Smooth muscle cell of the coronary artery (primary cell): ENCODE measurements at places on chromosomes 6 and 20. TPM values are rescaled to one million over a fixed set of nuclear protein-coding genes. Genes with fewer than 3 reads are reported as not detected.

Gene MYB
- 3.8 TPM in 1 of 2 replicates, not detected in the other for total RNA-seq

Gene CDSN
- not detected in 2 replicates for total RNA-seq

Gene MOCS1
- 11.3 and 17.4 TPM in 2 replicates for total RNA-seq

Gene LGSN
- total RNA-seq: not detected in 2 replicates

Gene C6orf132
- 0.12 and 0.75 TPM in 2 replicates for total RNA-seq

Gene DACT2
- 0.15 and 0.82 TPM in 2 replicates for total RNA-seq

Gene TGM3
- total RNA-seq: not detected in 2 replicates

Gene RSPH9
- total RNA-seq: 0.45 and 0.94 TPM in 2 replicates

Gene CLDN20
- total RNA-seq: not detected in 2 replicates

Gene MDFI
- total RNA-seq: 0.23 and 5.8 TPM in 2 replicates

Gene DSP
- 1.8 and 41.5 TPM in 2 replicates for total RNA-seq

Gene BFSP1
- total RNA-seq: 0.35 and 2.5 TPM in 2 replicates

Gene VWA7
- total RNA-seq: 0.15 and 0.23 TPM in 2 replicates

Gene TUBE1
- total RNA-seq: 14.5 and 23.0 TPM in 2 replicates

Gene GABRR1
- not detected in 2 replicates for total RNA-seq

Gene SYCP2
- total RNA-seq: 0.45 and 0.70 TPM in 2 replicates

Gene MYH7B
- total RNA-seq: under 0.01 and 0.47 TPM in 2 replicates

Gene FABP7
- not detected in 2 replicates for total RNA-seq

Gene TMEM74B
- total RNA-seq: not detected in 2 replicates

Gene OOEP
- total RNA-seq: not detected in 2 replicates

Gene ATP6V1G2
- 2.6 and 6.0 TPM in 2 replicates for total RNA-seq

Gene SLC22A7
- not detected in 2 replicates for total RNA-seq

Gene ARMH2
- not detected in 2 replicates for total RNA-seq

Gene RBPJL
- total RNA-seq: not detected in 2 replicates

Gene MLN
- total RNA-seq: not detected in 2 replicates

Gene RIPOR3
- 1.1 and 23.1 TPM in 2 replicates for total RNA-seq

Gene POM121L2
- not detected in 2 replicates for total RNA-seq

Gene SLCO4A1
- 0.35 TPM in 1 of 2 replicates, not detected in the other for total RNA-seq

Gene HLA-DRB1
- 0.12 TPM in 1 of 2 replicates, not detected in the other for total RNA-seq

Gene SLC12A5
- under 0.01 TPM in 1 of 2 replicates, not detected in the other for total RNA-seq

Gene MAPK14
- total RNA-seq: 35.0 and 63.9 TPM in 2 replicates

Gene PDYN
- total RNA-seq: not detected in 2 replicates

Gene MOG
- not detected in 2 replicates for total RNA-seq

Gene SMOC2
- not detected in 2 replicates for total RNA-seq

Gene BMP7
- total RNA-seq: under 0.01 TPM in 1 of 2 replicates, not detected in the other

Gene MEI4
- not detected in 2 replicates for total RNA-seq

Gene ADGB
- total RNA-seq: not detected in 2 replicates

Gene CNKSR3
- 3.5 and 5.0 TPM in 2 replicates for total RNA-seq

Gene GTSF1L
- not detected in 2 replicates for total RNA-seq

Gene NQO2
- total RNA-seq: 44.7 and 55.5 TPM in 2 replicates

Gene ZKSCAN4
- 3.7 and 5.3 TPM in 2 replicates for total RNA-seq

Gene EBF4
- total RNA-seq: 0.59 and 0.75 TPM in 2 replicates

Gene OR2J3
- not detected in 2 replicates for total RNA-seq

Gene MROH8
- 0.35 and 1.1 TPM in 2 replicates for total RNA-seq

Gene KIAA1755
- total RNA-seq: 0.59 and 13.7 TPM in 2 replicates

Gene CEP43
- total RNA-seq: 12.6 and 12.9 TPM in 2 replicates

Gene EPHA7
- under 0.01 and 0.75 TPM in 2 replicates for total RNA-seq

Gene ACOT13
- total RNA-seq: 9.1 and 12.4 TPM in 2 replicates

Gene F13A1
- total RNA-seq: 0.15 TPM in 1 of 2 replicates, not detected in the other

Gene SEL1L2
- total RNA-seq: 0.23 TPM in 1 of 2 replicates, not detected in the other

Gene SYNDIG1
- total RNA-seq: 3.3 and 4.9 TPM in 2 replicates

Gene PSORS1C1
- 1.2 and 1.5 TPM in 2 replicates for total RNA-seq
